Stimulated activated CD8-positive, alpha-beta memory T cell treated with anti-CD3 and anti-CD28 coated beads, Interleukin-2, amount 100 ng/mL, for 1 hour (primary cell): ENCODE measurements at places on chromosomes 2 and 18.

DNA sequence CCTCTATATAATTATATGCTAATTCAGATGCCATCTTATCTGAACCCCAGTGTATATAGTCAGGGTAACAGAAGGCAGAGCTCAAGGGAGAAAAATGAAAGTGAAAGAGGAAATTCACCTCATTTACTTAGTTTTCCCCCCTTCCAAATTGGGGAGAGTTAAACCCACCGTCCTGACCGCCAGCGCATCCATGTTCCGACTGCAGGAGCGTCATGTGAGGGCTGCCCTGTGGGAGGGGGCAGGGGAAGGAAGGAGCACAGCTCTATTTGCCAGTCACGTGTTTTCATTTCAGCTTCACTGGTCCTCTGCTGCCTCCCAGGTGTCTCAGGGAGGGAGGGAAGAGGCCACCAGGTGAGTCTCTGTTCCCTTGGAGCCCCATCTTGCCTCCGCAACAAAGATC lies 13.2 kb downstream of the CNNM4 start:
- DNase-seq: no peak

GRCh38 chr2:181742922-181743722 lies 62.8 kb upstream of the NEUROD1 start:
- DNase-seq: no peak

- DNase-seq: no peak
Measured at GRCh38 chr2:179556425-179556824, 291.8 kb upstream of the SESTD1 start.

DNA sequence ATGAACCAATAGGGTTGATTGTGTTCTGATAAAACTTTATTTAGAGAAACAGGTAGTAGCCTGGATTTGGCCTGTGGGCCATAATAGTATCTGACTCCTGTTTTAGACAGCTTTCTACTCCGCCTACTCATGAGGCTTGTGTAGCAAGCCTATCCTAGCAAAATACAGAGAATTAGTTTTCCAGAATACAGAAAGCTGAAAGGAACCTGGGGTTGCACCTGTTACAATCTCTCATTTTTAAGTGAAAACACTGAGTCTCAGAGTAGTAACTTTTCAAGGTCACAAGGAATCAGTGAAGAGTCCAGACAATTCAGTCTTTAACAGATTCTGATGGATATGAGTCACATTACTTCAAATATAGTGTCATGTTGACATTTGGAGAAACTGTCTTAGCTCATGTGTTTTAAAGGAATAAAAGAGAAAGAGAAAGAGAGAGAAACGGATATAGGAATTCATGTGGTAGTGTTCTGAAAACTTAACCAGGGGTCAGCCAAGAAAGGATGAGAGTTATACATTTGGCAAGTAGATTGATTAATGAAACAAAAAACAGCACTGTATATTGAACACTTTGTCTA lies 17.0 kb downstream of the ARHGAP28 start:
- DNase-seq: no peak

DNA sequence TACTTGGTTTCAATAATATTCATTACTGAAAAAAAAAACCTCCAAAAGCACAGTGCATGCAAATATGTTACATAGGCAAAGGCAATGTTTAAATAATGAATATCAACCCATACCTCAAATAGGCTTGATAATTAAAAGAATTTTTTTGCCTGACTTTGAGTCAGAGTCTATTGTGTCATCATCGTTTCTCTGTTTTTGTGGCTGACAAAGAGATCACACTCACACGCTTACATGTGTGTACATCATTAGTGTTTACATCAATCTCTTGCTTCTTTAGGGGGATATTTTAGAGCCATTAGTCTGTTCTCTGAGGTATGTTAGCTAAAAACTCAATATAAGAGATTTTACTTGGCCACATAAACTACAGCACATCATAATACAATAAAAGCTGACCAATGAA lies 150.3 kb upstream of the MMADHC start:
- DNase-seq: no peak

DNA sequence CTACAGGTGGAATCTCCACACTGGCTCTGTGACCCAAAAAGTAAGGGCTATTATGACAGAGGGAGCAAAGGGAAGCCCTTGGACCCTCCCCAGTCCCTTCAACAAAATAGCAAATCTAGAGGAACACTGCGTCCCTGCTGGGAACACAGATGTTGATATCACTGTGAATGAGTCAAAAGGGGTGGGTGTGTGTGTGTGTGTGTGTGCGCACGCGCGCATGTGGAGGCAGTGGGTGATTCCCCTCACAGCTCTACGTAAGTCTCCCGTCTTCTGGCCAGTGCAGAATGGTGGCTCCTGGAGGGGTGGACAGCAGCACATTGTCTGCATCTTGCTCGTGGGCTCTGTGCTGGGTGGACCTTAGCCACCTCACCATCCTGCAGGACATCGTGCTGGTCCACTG lies 7.8 kb upstream of the C2orf72 start:
- DNase-seq: no peak

GRCh38 chr2:112035786-112036185 lies 19.3 kb upstream of the TMEM87B start:
- DNase-seq: no peak

DNA sequence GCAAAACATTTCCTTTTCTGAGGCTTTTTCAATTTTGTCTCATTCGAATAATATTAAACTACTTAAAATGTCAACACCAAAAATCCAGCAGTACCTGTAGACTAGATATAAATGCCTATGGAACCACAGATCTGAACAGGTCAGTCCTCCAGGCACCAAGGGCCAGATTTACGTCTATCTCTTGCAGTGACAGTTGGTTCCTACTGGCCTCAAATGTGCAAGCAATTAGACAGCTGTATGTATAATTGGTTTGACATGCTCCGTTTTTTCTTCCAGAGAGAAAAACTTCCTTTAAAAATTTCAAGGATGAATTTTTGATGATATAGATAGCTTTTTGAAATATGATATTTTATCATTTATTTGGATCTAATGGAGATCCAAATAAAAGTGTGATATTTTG lies 443.8 kb upstream of the POU3F3 start:
- DNase-seq: no peak

GRCh38 chr2:102117472-102117858 lies 25.1 kb upstream of the IL1R1 start:
- DNase-seq: no peak

DNA sequence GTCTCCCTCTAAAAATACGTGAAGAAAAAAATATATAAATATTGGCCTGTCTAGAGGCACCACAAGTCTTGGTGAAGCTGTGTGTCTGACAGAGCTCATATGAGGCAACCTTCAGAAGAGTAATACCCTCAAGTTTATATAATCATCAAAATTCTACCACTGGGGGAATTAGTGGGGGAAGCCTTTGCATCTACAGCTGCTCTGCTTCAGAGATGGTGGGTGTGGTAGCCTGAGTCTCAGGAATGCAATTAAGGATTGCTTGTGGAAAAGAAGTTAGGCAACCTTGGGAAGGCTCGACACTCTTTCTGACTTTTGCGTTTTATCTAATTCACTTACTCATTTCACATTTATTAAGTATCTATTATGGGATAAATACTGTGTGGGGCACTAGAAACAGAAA lies 17.4 kb downstream of the TPGS2 start:
- no peak for DNase-seq

- no peak for DNase-seq
Measured at GRCh38 chr2:105294046-105294445, 35.5 kb downstream of the TGFBRAP1 start.

GRCh38 chr18:23146861-23147469 lies 11.7 kb downstream of the CABLES1 start:
- DNase-seq: no peak

DNA sequence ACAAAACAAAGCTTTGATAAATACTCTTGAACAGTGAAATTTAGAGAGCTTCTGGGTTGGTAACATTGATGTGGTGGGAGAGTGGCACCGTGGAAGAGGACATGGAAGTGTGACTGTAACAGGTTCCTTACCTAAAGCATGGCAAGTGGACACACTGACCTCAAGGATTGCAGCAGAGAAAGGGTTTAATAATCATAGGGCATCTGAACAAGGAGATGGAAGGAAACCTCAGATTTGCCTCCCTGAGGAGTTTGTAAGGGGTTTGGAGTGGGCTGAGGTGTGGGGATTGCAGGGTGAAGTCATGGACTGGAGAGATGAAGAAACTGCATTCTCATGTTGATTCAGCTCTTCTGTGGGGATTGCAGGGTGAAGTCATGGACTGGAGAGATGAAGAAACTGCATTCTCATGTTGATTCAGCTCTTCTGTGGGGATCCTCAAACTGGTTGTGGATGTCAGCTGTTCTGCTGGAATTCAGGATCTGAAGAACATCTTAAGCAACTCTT lies 83.8 kb upstream of the TLK1 start:
- no peak for DNase-seq

DNA sequence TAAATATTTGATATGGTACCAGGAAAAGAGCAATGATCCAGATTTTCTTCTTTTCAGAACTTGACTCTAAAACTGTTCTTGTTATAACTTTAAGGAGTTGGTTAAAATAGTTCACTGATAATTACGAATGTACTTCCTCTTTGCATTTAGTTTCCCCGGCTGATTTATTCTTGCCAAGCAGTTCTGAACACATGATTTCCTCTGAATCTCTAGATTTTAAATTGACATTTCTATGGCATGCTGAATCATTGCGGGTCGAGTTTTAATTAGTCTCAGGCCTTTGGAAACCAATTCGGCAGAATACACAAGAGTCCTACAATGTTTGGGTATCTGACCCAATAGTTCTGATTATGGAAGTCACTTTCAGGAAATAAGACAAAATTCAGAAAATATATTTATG lies 37.3 kb upstream of the DNAH7 start:
- DNase-seq: no peak

GRCh38 chr2:191696966-191697365 lies 19.0 kb downstream of the NABP1 start:
- DNase-seq: no peak

- DNase-seq: no peak
Measured at GRCh38 chr2:119760237-119760955, 674 bp downstream of the PTPN4 start.

- no peak for DNase-seq
Measured at GRCh38 chr18:74390900-74391299, 66.2 kb downstream of the DIPK1C start.

DNA sequence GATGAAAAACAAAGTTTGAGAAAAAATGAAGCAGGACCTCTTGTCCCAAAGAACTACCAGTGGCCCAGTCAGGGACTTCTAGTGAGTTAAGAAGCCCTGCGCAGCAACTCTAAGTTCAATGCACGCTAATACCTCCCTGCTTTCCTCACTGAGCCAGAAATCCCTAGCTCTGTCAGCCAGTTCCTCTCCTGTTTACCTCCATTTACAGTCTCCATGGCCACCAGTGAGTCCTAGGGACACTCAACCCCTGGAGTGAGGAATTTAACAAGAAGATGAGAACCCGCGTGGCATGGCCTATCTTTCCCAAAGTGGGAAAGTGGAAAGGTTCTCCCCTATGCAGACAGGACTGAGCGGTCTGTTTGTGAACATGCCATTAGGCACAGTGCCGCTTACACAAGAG lies 31.0 kb downstream of the MRPL33 start:
- no peak for DNase-seq

DNA sequence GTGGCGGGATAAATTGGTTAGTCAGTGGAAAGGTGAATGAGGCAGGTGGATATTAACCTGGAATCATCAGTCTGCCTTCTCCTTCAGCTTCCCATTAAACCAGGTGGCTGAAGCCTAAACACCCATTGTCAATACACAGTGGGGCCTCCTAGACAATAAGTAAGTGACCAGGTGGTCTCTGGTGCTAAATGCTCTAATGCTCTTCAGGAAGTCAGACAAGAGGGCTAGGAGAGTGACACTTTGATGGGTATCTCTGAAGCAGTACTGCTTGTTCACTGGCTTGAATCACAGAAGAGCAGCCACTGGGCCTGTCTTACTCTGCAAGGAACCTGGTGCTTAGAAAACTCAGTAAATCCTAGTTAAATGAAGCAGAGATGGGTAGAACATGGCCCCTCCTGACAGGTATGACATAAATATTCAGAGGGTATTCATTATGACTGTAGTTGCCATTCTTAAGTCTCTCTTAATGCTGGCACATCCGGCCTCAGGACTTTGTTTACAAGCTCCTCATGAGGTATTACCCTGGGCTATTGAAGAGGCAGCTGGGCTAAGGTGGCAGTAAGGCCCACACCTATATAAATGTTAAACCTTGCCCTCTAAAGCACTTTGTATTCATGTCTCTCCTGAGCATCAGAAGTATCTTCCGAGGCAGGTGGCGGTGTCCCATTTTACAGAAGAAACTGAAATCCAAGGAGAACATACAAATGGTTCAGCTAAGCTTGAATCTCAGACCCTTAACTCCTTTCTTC lies 104.9 kb downstream of the NCK2 start:
- no peak for DNase-seq

DNA sequence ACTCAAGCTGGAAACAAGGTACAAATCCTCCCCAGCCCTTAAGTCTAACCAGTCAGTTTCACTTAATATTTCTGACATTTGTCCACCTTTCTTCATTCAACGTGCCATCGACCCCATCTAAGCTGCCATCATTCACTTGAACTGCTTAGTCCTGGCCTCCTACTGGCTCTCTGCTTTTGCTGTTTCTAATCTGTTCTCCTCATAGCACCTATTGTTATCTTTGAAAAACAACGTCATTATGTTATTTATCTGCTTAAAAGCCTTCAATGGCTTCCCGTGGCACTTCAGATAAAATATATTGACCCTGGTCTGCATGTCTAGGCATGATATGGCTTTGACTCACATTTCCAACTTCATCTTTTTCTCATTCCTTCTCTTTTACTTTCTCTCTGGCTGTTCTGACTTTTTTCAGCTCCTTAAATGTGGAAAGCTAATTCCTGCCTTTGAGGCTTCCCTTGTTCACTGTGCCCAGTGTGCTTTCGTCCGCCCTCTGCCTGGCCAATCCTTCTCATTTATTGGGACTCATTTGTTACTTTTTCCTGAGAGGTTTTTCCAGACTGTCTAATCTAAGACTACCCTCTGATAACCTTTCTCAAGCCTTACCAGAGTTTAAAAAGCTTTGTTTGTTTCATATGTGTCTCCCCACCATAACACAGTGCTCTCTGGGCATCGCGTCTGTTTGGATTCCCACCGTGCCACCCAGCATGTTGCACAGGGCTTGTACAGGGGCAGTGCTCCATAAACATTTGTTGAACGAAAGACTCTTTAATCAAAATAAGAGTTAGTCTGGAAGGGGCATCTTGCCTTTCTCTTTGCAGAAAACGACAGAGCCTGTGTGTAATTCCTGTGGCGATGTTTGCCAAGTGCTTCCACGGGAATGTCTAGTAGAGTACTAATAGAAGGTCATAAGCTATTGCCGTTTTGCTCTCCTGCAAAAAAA lies 183.9 kb downstream of the FMNL2 start:
- DNase-seq: no peak

DNA sequence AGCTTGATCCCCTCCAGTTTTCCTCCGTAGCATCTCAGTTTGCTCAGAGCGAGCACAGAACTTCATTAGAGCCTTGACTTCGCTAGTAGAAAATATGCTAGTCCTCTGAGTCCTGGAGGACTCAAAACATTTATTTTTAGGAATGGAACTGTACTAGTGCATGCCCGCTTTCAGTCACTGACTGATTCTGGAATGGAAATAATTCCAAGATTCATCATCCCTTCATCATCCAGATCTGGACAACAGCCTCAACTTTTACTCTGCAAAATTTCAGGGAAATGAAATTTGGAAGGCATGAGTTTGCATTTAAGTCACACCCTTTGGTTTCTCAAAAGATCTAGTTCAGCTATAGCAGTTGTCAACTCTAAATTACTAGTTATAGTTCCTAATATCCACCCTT lies 304.6 kb downstream of the XIRP2 start:
- DNase-seq: no peak

GRCh38 chr2:145402706-145403277 lies 882.9 kb upstream of the ZEB2 start:
- no peak for DNase-seq

GRCh38 chr2:68110102-68110501 lies 47.3 kb upstream of the C1D start:
- DNase-seq: no peak

GRCh38 chr2:149160701-149161217 lies 122.3 kb downstream of the LYPD6B start:
- DNase-seq: peak; percentile 4
